OCI-LY7 (cell line): ENCODE measurements at places on chromosomes 12 and 14. TPM values are rescaled to one million over a fixed set of nuclear protein-coding genes. Genes with fewer than 3 reads are reported as not detected.

DNA sequence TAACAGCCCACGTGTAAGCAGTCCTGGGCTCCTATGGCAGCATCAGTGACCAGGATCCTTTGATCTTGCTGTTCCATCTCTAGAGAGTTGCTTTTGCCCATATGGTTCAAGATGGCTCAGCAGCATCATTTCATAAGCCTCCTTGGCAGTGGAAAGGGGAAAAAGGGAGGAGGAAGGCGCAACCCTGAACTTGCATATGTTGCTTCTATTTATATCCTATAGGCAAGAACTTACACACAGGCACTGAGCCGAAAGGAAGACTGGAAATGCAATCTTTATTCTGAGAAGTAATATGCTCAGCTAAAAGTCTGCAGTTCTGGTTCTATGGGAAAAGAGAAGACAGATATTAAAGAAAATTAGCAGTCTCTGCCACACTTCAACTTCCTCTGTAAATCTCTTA, 167.7 kb upstream of the PLXNC1 start:
- no peak for DNase-seq

DNA sequence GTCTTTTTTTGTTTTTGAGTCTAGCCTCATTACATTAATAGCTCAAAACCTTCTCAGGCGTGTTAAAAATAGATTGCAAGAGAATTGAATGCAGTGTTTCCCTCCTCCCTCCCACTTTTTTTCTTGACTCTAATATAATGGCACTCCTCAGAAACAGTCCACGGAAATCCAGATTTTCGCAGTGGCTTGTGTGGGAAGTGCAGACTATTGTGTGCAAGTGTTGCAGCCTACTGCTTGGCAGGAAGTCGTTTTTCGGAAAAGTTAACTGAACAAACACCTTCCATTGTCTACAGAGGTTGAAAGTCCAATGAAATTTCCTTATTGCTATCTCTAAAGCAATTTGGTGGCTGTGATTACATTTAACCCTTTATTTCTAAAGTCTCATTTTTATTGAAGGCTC, 147.9 kb upstream of the E2F7 start:
- DNase-seq: no peak

- DNase-seq: no peak
These were observed at the start of gene ATN1 for GRCh38 chr12:6927379-6928021. Gene ATN1 (plus strand): TSS chr12:6927959. CDS start chr12:6934002, 6,043 bp downstream.

DNA sequence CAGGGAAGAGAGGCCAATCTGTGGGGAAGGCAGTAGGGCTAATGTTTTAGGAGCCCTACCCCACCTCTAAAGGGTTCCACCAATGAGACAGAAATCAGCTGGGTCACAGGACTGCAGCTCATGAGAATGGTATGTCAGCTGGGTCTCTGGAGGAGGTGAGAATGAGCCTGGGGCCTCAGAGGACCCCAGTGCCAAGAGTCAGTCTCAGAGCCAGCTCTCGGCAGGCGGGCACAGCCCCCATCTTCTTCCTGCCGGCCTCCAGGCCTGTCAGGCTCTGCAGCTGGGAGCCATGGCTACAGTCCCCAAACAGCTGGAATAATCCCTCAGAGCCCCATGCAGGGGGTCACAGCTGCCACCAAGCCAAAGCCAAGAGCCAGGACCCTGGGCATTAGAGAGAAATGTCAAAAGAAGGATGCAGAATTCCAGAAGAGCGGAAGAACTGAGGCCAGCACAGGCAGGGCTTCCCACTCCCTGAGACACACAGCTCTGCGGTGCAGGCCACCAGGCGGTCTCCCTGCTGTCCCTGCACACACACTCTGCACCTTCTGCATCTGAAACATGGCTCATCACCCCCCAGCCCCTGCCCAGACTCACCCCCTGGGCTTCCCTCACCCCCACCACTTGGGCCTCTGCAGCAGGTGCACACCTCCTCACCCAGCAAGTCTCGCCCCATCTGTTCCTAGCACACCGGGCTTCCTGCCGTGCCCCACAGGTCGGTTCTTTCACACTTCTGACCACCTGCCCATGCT, 26.0 kb downstream of the ITPK1 start:
- no peak for DNase-seq

GRCh38 chr14:68377459-68377858, 415.4 kb downstream of the ZFP36L1 start:
- peak; percentile 56 for DNase-seq

- DNase-seq: no peak
These were observed 179.7 kb upstream of the VASH1 start for GRCh38 chr14:76581592-76581991.

GRCh38 chr12:89247967-89248366, 104.3 kb downstream of the DUSP6 start:
- DNase-seq: no peak

The IL22 gene
- total RNA-seq: not detected in 2 replicates

DNA sequence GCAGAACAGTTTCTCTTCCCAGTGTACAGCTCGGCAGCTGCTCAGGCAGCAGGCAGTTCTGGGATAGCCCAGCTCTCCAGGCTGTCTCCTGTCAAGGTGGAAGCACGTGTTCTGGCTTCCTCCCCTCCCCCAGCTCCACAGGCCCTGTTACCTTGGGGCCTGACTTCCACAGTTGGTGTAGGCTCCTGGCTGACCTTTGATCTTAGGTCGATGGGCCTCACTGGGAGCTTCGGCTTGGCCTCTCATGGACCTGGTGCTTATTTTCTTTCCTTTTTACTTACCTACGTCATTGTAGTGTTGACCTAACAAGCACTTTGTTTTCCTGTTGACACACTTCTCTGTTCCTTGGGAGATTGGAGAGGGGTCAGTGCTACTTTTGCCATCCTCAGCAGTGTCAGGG, 17.0 kb downstream of the DLST start:
- no peak for DNase-seq

The FAM161B gene
- total RNA-seq: 3.5 and 3.6 TPM in 2 replicates

DNA sequence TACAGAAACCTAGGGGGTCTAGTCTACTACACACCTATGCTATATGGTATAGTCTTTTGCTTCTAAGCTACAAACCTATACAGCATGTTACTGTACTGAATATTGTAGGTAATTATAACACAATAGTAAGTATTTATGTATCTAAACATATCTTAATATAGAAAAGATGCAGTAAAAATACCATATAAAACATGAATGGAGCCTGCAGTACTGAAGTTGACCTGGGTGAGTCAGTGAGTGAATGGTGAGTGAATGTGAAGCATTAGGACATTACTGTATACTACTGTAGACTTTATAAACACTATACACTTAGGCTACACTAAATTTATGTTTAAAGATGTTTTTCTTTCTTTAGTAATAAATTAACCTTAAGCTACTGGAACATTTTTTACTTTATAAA, 13.1 kb upstream of the ABCD2 start:
- DNase-seq: no peak

The TCL1B gene
- 5.6 and 5.7 TPM in 2 replicates for total RNA-seq

DNA sequence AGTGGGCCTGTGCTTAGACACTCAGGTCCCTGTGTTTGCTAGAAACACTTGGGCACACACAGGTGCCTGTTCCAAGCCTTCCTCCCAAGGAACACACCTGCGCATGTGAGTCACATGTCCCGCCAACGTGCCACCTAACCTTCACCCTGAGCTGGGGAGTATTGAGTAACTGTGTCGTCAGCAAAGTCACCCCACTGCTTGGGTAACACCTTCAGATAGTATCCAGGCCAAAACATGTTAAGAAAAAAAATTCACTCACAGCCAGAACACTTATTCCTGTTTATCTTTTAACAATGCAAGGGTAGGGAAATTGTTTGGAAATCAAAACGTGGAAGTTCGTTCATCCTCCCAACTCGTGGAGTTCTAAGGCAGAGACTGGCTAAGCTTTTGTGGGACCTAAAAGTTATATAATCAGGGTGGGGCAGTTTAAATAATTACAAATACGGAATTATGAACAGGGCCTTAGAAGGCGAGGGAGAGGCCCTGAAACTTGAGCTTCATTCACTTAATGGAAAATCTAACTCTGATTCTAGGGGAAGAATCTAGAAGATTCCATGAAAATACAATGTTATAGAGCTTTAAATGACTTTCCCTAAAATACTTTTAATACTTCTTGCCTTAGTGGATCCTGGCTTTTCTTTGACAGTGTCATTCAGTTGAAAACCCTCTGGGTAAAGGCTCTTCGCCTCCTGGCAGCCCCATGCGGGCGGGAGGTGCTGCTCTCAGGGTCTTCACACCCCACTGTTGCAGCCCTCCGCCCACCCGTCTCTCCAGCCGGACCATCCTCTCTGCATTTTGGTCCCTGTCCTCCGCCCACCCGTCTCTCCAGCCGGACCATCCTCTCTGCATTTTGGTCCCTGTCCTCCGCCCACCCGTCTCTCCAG, 30.3 kb upstream of the ADIPOR2 start:
- DNase-seq: no peak

DNA sequence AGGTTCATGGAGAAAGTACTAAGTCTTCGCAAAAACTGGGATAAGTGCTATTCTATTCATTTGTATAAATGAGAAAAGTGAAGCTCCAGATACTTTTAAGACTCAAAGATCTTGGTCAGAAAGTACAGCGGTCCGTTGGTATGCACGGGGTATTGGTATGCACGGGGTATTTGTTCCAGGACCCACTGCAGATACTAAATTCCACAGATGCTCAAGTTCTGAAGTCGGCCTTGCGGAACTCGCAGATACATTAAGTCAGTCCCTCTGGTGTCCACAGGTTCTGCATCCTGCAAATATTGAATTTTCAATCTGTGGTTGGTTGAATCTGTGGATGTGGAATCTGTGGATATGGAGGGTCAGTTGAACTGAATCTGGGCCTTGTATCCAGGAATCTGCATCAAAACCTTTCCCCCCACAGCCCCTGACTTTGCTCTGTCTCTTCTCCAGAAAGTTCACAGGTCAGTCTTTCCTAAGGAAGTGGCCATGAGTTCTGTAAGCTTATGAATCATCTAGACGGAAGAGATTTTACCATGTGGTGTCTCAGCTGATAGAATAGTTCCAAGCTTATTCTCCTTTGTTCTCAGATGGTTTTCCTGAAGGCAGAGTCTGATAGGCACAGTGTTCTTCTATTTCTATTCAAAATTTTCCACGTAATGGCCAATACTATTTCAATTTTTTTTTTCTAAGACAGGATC, 274.7 kb downstream of the NEDD1 start:
- no peak for DNase-seq

The DHRS4L2 gene
- 18.6 and 18.8 TPM in 2 replicates for total RNA-seq

GRCh38 chr14:94126800-94127199, 2.6 kb downstream of the IFI27L2 start:
- DNase-seq: no peak
